AG04450 (cell line): ENCODE measurements at places on chromosomes 7 and 10.

- no peak for DNase-seq
Measured at GRCh38 chr7:151286148-151286547, 37.7 kb upstream of the SMARCD3 start.

GRCh38 chr10:17423632-17424186 is 30.7 kb downstream of the ST8SIA6 start:
- no peak for DNase-seq

GRCh38 chr10:43166880-43167497 is 28.7 kb downstream of the CSGALNACT2 start:
- no peak for DNase-seq

GRCh38 chr7:45366475-45366874 is 207.7 kb upstream of the ADCY1 start:
- no peak for DNase-seq

GRCh38 chr7:90648834-90649233 is 52.7 kb downstream of the CDK14 start:
- DNase-seq = no peak

DNA sequence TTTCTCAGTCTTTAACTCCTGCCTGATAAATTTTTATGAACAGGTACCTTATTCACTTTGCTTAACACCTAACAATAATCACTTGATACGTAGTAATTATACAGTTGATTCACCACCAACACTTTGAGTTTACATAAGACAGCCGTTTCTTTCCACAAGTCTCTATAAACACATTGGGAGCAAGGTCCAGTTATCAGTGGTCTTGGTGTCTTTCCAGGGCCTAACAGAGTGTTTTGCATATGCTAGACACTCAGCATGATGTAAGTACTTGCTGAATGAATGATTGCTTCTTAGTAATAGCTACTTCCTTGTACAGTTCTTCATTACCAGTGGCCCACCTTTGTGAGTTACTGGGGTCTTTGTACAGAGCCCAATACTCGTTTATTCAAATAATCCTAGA is 6.4 kb downstream of the CLDN12 start:
- no peak for DNase-seq

- DNase-seq = no peak
Measured at GRCh38 chr7:143360788-143361551, 1.5 kb downstream of the FAM131B start.

GRCh38 chr7:107499731-107500130 is 29.9 kb downstream of the GPR22 start:
- DNase-seq = no peak

- no peak for DNase-seq
Measured at GRCh38 chr10:121392657-121393056, 205.6 kb downstream of the FGFR2 start.

DNA sequence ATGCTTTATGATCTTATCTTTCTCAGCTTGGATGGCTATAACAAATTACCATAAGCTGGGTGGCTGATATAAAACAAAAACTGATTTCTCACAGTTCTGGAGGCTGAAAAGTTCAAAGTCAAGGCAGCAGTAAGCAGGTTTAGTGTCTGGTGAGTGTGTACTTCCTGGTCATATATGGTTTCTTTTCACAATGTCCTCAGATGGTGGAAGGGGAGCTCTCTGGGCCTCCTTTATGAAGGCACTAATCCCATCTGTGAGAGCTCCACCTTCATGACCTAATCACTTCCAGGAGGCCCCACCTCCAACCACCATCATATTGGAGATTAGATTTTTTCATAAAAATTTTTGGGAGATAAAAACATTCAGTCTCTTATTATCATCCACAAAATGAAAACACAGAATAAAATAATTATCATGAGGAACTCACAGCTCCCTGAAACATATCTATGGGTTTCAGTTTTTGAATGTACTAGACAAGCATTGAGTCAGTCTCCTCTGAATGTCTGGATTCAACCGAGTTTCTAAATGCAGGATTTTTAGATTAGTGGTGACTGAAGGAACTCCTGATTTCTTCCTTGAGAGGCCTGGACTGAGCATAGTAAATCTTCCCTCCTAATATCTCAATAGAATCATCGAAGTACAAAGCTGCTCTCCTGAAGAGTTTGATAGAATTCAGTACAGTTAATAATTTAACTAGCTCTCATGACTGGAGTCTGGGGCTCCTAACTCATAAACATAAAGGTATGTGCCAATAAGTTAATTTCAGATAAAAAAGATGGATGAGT is 8.0 kb downstream of the CDC14C start:
- DNase-seq = no peak

- DNase-seq = no peak
Measured at GRCh38 chr10:44172883-44173607, 211.9 kb downstream of the CXCL12 start.

DNA sequence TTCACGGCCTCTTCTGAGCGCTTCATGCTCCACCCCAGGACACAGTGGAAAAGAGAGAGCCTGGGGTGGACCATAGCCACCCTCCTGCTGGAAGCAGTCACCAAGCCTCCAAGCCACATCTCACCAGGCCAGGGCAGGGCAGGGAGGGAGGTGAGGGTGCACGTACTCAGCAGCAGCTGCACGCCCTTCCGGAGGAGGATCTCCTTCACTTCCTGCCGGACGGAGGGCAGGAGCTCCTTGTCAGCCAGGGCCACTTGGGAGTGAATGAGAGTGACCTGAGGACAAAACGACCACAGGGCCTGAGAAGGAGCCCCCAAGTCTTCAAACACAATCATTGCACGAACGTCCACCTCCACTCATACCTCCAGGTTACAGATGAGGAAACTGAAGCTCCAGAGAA is 15.0 kb downstream of the AIFM2 start:
- no peak for DNase-seq

GRCh38 chr10:110156046-110156445 is 51.4 kb upstream of the MXI1 start:
- no peak for DNase-seq

DNA sequence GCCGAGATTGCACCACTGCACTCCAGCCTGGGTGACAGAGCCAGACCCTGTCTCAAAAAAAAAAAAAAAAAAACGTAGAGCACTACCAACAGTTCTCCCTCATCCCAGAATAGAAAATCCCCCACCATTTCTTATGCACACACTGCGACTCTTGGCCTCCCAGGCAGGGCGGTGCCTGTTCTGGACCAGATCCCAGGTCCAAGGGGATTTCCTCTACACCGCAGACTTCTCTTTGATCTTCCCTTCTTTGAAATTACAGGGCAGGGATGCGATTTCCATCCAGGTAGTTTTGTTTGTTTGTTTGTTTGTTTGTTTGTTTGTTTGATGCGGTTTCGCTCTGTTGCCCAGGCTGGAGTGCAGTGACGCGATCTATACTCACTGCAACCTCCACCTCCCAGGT is 91.8 kb downstream of the SEPTIN14 start:
- DNase-seq = no peak

- no peak for DNase-seq
Measured at GRCh38 chr7:66741710-66742049, 1.1 kb downstream of the RABGEF1 start.

- no peak for DNase-seq
Measured at GRCh38 chr10:34962866-34963265, 127.3 kb downstream of the CUL2 start.

- no peak for DNase-seq
Measured at GRCh38 chr7:29352041-29352440, 157.5 kb downstream of the CHN2 start.

DNA sequence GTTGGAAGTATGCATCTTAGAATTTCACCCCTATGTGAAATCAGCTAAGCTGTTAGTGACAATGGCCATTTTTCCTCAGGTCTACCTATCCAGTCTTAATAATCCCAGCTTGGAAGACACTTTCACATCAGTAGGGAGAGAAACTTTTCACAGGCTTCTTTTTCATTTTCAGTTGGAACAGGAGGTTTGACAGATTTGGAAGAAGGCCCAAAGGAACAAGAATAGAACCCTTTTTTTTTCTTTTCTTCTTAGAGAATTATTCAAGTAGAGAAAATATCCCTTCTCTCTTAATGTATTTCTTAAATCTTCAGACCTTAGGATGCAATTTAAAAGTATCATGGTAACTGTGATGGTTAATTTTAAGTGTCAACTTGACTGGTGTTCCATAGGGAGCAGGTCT is 410.5 kb upstream of the C7orf33 start:
- DNase-seq = no peak

DNA sequence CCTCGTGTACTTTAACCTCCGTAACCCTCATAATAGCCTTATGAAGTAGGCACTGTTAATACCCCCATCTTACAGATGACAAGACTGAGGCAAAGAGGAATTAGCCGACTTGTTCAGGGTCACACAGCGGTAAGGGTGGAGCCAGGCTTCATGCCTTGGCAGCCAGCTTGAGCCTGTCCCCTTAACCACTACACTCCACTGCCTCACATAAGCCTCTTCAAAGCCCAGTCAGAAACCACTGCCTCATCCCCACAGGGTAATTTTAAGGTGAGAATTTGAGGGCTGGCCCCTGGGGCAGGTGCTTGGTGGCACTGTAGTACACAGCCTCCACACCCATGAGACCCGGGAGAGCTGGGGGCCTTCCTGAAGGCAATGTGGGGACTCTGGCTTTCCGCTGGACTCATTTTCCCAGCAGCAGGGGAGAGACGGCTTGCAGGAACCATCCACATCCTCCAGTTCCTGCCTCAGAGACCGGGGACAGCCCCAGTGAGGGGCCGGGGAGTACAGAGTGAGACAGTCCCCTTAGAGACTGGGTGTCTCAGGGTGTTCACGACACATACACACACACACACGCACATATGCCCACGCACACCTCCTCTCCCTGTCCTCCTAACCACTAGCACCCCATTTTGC is 7.6 kb upstream of the C10orf105 start:
- DNase-seq = no peak

DNA sequence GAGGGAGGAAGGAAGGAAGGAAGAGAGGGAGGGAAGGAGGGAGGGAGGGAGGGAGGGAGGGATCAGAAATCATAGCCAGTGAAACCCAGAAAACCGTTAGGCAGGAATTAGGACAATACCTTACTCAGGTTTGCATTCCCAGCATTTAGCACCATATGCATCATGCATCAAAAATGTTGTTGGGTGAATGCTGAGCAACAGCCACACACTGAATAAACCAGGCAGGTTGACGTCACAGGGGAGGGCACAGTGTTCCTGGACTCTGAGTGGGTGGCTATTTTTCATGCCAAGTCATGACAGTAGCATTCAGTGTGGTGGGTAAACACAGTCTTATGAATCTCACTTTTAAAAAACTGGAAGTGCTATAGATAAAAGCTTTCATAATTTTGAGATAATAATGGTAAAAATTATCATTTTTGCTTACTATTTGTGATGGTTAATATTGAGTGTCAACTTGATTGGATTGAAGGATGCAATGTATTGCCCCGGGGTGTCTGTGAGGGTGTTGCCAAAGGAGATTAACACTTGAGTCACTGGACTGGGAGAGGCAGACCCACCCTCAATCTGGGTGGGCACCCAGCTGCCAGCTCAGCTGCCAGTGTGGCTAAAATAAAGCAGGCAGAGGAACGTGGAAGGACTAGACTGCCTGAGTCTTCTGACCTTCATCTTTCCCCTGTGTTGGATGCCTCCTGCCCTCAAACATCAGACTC is 199.1 kb upstream of the PRKCQ start:
- DNase-seq = peak; percentile 89

- DNase-seq = no peak
Measured at GRCh38 chr7:16592395-16592794, 53.2 kb downstream of the ANKMY2 start.

- DNase-seq = no peak
Measured at GRCh38 chr10:112907893-112908292, 42.2 kb upstream of the TCF7L2 start.

DNA sequence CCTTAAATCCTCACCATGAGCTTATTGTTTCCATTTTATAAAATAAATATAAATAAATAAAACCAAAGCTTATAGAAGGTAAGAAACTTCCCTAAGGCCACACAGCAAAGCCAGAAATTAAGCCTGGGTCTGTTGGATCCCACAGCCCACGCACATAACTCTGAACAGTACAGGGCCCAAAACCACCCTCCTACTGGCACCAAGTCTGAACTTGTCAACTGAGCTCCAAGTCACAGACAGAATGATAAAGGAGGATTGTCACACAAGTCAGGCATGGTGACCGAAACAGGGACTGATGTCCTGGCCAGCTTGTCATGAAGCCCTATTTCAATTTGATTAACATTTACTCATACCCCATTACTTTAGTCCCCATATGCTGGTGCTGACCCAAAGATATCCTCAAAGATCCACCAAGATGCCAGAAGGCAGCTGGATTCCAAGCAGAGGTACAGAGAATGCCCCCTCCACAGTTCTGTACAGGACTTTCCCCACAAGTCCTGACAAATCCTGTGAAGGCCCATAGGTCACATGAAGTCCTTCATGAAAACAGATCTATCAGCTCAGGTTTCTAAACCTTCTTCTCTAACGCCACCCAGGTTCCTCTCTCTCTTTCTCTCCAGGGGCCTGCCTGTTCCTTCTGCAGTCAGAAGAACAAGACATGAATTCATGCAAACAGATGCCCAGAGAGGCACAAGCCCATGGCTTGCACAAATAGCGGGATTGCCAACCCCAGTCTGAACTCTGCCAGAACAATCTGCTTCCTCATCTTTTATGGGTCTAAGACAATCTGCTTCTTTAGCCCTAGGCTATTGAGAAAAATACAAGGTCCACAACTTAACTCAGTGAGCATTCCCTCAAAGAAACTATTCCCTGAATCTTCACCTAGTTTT is 60.9 kb downstream of the GLI3 start:
- no peak for DNase-seq

DNA sequence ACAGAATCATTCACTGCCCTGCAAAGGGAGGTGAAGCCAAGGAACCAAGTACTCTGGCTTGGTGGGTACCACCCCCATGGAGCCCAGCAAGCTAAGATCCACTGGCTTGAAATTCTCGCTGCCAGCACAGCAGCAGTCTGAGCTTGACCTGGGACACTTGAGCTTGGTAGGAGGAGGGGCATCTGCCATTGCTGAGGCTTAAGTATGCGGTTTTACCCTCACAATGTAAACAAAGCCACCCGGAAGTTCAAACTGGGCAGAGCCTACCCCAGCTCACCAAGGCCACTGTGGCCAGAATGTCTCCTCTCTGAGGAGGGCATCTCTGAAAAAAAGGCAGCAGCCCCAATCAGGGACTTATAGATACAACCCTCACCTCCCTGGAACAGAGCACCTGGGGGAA is 1050.0 kb upstream of the GHITM start:
- DNase-seq = no peak

DNA sequence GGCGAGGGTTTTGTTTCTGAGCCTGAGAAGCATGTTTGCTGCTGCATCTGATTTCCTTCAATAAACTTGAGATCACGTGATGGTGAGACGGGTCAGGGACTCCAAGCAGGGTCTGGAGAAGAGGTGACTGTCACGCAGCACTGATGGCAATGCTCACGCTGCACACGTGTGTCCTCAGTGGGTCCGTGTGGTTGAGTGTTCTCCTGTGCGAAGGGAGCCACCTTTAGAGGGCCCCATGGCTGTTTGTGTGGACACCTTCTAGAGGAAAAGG is 100.4 kb downstream of the WDR37 start:
- no peak for DNase-seq

DNA sequence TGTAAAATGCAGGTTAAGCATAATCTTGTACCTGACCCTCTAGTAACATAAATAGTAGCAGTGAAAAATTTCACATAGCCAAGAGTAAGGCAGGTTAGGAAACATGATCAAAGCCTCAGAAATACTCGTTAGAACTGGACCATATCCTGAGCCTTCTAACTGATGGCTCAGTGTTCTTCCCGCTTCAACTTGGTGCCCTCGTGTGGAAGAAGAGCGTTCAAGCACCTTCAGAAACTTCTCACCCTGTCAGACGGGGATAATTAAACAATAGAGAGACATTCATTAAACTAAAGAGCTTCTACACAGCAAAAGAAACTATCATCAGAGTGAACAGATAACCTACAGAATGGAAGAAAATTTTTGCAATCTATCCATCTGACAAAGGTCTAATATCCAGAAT is 124.5 kb downstream of the MYOF start:
- no peak for DNase-seq

GRCh38 chr10:110207805-110208613 is 604 bp downstream of the MXI1 start:
- DNase-seq = no peak
